ENCODE measurements at places on chromosomes 2 and 18.

- no peak for DNase-seq
Measured at GRCh38 chr2:173667415-173667814, 297.8 kb downstream of the SP3 start.

DNA sequence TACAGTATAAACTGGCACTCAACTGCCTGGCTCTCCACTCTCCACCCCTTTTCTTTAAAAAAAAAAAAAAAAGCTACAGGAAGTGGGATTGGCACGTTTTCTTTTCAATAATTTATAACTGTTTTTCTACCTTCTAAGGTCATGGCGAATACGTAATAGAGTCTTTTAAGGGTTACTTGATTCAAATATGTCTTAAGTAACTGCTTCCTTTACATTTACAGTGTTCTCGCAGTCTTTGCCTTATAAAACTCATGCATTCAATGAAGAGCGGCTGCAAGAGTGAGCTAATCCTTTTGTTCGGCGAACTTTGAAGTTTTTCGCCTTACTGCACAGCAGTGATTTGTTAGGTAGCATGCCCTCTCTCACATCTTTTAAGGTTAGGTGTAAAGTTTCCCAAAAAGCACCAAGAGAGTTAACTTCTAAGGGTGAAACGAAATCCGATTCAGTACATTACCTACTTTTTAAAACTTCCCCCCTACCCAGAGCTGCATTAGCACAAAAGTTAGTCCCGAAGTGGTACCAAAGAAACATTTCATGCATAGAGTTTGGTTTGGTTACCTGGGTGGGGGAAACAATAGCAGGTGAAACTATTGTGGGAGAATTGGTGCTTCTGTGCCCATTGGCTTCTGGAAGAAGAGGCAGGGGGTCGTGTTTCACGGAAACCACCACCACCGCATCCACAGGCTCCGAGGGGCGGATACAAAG, 2.0 kb downstream of the KCTD1 start:
- no peak for DNase-seq

DNA sequence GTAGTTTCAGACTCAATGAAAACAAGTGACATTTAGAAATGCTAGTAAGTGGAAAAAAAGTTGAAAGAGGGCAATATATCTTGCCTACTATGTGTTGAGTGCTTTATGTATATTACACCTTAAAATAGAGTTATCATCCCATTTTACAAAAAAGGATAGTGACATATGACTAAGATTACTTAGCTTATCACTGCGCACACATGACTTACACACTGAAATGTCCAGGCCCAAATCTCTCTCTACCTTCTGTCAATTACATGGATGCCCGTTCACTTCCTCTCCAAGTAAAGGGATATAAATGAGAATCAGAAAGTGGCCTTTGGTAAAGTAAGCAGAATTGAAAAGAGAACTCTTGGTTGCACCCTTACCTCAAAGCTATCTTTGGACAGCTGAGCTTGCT, 3.6 kb upstream of the PARD3B start:
- DNase-seq, result no peak

DNA sequence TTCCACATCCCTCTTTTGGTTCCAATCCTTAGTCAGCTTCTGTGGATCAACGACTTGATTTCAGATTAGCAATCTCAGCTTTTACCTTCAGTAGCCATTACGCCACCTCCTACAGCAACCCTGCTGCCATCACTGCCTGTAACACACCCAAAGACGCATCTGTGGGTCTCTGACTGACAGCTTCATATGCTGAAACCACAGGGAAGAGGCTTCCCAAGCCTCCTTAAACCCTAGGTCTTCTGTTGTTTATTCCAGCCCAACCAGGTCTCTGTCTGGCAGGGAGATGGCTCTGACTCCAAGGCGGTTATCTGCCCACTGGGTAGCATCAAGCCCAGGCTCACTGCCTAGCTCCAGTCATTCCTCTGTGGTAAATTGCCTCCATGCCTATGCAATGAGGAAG, 28.6 kb upstream of the TRIB2 start:
- DNase-seq, result no peak

DNA sequence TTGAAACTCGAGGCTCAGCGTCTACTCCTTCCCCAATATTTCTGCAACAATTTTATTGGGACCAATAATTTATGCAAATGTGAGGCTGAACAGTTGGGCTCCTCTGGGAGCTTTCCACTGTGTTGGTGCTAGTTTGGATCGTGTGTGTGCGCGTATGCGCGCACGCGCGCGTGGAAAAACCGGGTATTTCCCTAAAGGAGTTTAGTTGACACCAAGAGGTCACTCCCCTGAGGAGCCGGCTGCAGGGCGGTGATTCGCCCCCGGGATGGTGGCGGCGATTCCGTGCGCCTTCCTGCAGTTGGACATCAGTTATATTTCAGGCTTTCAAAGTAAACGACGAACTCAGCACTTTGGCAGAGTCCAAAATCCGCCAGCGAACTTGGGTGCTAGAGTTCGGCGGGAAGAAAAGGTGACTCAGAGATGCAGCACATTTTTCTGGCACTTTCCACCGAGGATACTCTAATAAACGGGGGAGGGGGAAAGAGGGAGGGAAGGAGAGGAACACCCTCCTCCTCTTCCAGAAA, 186.5 kb upstream of the FANCL start:
- no peak for DNase-seq

GRCh38 chr2:76159042-76159648, 448.4 kb upstream of the GCFC2 start:
- DNase-seq, result no peak

GRCh38 chr2:95008306-95008705, 17.2 kb upstream of the MAL start:
- DNase-seq, result no peak

DNA sequence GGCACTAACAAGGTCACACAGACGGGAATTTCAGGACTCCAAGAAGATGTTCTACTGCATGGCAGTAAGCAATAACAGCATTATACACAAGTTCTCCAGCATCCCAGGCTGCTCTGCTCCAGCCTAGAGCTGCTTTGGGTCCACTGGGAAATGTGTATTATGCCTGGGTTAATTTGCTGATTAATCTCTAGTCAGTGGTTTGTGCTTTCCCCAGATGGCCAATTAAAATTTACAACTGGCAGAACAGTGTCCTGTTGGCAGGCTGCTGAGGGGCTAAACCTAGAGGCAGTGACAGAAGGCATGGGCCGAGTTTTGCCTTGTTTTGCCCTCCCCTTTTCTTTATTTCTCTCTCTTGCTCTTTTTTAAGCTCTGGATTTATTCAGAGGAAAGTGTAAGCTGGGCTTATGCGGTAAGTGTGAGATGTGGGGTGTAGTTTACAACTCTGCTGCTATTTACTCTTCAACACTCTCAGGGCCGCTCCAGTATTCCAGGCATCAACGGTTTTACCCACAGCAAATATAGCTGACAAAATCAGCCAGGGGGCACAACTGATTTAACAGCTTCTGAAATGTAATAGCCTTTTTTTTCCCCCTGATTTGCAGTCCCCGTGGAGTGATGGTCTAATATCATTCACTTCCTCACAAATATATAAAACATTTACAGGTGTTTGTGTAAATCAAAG, 348.0 kb downstream of the GPD2 start:
- DNase-seq, result no peak

DNA sequence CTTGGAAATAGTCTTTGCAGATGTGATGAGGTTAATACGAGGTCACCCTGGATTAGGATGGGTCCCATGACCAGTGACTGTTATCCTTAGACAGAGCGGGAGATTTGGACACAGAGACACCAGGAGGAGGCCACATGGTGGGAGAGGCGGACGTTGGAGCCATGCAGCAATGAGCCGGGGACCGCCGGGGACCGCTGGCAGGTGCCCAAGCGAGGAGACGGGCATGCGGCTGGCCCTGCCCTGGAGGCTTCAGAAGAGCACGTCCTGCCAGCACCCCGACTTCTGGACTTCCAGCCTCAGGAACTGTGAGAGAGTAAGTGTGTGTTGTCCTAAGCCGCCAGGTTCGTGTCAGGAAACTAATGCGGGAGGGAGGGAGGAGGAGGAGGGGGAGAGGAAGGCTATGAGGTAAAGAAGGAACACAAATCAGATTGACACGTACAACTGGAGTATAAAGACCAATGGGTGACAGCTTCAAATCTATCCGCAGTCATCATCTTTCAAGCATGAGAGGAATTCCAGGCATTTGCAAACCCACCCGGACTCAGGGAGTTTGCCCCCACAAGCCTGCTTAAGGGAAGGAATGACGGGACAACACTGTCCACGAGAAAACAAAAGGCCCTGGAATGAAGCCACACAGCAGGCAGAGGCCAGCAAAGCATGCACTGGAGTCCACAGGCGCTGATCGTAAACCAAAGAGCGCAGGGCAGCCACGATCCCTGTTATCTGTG, 11.6 kb upstream of the BOK start:
- no peak for DNase-seq

- no peak for DNase-seq
Measured at GRCh38 chr2:120797421-120798221, 62.0 kb downstream of the GLI2 start.

DNA sequence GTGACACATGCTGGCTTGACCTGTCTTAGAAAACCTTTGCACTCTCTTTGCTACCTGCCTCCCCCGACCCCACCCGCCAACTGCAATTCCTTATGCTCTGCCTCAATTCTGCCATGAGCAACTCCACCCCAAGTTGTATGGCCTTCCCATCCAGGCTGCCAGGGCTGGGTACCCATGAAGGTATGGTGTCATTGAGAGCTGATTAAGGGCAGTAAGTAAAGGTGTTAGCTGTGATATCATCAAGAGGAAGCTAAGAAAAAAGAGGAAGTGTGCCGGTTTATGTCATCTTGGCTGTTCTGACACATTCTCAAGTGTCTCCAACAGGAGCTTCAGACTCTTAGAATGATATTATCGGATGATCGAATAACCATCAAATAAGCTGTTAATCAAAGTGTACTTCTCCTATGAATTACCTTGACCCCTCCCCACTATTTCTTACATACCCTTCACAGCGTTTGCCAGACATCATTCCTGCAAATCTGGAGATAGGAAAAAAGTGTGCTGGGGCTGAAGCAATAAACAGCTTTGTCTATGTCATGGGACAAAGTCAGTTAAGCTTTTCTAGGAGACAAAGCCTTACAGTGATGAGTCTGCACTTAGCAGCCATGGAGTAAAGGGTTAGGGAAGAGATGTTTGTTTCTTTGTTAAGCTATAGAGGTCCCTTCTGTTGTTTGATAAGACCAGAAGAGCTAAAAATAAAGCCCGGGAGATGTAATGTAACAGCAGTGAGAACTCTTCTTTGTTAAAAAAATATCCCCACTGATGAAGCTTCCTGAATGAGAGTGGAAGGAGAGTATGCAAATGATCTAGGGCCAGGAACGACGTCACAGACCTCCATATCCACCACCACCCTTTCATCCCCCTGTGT, 40.4 kb upstream of the SMAD2 start:
- DNase-seq, result no peak

DNA sequence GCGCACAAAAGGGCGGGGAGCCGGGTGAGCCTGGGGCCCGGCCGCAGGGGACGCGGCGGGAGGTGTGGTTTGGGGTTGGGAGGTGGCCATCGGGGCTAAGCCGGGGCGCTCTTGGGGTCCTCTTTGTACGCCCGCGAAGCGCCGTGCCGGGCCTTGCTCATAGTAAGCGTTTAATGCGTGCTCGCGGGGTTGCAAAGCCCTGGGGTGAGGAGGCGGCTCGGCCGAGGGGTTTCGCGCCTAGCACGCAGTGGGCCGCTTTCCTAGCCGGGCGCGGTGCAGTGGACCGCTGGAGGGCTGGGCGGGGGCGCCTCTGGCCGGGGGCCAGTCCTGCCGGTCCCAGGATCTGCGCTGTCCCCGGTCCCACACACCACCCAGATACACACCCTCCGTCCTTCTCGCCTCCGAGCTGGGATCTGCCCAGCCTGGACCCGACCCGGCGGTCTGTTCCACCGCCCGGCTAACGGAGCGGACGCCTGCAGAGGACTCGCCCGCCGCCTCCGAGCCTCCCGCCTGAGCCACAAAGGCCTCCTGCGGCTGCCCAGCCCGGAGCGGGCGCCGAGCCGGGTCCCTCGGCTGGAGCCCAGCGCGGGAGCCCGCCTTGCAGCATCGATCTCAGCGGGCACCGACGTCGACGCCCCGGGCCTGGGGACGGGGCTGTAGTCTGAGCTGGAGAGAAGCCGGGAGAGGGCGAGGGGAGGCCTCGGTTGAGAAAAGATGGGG, 564 bp downstream of the DPYSL5 start:
- DNase-seq, result no peak

DNA sequence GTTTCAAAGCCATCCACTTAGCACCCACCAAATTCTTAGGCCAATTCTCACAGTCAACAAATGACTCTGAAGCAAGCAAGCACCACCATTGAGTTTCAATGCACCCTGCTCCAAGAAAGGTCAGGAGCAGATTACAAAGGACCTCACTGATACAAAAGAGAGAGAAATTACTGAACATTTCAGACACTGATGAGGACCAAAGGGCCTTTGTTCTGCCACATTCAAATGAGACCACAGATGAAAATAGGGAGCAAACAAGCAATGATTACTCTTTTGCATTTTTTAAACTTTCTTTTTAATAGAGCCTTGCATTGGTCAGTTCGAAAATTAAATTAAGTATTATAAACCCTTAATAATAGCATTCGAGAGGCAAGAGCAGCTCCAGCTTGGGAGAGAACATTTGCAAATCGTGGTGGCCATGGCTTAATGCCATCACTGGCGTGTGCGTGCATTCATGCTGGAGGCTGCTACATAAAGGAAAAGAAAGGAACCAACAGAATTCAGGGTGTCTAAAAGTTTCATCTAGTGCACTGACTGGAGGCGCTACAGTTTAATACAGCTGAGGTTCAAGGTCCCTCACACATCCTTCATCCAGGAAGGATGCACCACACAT, 87.5 kb downstream of the KLF7 start:
- DNase-seq, result no peak

- DNase-seq, result no peak
Measured at GRCh38 chr18:34203866-34204265, 20.8 kb downstream of the NOL4 start.

- DNase-seq, result no peak
Measured at GRCh38 chr18:11258039-11258610, 108.8 kb upstream of the PIEZO2 start.

DNA sequence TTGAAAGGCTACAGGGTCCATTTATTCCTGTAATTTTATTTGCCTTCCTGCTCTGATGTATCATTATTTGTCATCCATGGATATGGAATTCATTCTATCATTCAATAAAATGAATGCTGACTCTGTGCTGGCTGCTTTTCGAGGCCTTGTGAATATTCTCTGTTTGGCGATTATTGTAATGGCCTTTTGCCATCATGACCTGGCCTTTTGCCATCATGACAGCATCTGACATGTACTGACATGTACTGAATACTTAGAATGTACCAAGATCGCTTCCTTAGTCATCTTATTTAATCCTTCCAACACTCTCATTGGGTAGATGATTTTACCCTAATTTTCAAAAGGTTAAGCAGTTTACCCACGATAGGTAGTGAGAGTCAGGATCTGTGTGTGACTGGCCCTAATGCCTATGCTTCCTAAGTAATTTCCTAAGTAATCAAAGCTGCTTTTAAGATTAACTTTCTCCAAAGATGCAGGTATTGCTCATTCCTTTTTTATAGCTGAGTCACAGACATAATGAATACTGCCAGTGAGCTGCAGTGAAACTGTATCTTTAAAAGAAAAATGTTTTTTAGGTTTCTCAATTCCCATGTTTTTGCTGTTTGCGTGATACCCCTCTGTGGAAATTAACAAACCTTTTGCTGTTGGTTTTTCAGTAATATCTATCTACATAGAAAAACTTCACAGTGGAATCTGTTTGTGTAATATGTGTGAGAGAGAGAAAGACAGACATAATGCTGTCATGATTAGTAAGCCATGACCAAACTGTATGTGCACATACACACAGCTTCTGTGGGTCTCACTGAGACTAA, 127.8 kb downstream of the CERS6 start:
- DNase-seq, result no peak

- DNase-seq, result no peak
Measured at GRCh38 chr2:143762176-143762928, 633.1 kb downstream of the ARHGAP15 start.

- DNase-seq, result no peak
Measured at GRCh38 chr18:61784834-61785233, 108.0 kb downstream of the RNF152 start.

GRCh38 chr2:179218848-179219594, 45.6 kb downstream of the SESTD1 start:
- DNase-seq, result peak; percentile 2

Measured in activated T-helper 1 cell treated with Interleukin-2 at 50 U/mL for 16 hours (primary cell).